ENCODE measurements at places on chromosomes 1 and 21.
A peak's percentile ranks its signal among the peaks of the same experiment; 100 is the strongest.

GRCh38 chr1:221910222-221910621, 168.3 kb upstream of the DUSP10 start:
- no peak for DNase-seq

DNA sequence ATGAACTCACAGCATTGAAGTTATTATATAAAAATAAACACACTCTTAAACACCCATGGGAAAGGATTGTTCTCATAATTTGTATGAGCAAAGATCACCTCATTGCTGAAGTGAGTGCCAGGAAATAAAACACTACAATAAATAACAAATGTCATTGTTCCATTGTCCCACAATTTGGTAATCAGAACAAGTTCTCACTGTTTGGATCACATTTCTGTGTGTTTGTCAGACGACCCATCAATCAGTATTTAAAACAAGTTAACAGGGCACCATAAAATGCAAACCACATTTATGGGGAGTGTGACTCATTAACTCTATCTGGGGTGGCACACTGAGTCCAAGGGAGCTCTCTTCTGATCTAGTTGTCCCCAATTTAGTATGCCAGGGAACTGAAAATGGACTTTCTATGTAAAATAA, 124.5 kb downstream of the PTPRC start:
- DNase-seq = no peak

DNA sequence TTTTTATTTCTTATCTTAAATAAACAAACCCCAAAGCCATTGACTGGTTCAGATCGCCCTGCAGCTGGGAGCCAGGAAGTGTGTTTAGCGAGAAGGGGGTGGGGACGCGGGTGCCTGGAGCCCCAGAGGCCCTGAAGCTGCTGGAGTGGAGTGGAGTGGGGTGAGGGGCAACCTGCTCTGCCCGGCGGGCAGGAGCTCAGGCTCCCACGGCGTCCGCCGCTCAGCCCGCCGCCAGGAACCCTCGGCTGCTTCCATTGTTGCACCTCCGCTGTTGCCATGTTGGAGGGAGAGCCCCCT, 673 bp downstream of the PIK3C2B start:
- DNase-seq = no peak

- no peak for DNase-seq
Observed at GRCh38 chr21:38879912-38880576, 74.3 kb downstream of the ETS2 start.

DNA sequence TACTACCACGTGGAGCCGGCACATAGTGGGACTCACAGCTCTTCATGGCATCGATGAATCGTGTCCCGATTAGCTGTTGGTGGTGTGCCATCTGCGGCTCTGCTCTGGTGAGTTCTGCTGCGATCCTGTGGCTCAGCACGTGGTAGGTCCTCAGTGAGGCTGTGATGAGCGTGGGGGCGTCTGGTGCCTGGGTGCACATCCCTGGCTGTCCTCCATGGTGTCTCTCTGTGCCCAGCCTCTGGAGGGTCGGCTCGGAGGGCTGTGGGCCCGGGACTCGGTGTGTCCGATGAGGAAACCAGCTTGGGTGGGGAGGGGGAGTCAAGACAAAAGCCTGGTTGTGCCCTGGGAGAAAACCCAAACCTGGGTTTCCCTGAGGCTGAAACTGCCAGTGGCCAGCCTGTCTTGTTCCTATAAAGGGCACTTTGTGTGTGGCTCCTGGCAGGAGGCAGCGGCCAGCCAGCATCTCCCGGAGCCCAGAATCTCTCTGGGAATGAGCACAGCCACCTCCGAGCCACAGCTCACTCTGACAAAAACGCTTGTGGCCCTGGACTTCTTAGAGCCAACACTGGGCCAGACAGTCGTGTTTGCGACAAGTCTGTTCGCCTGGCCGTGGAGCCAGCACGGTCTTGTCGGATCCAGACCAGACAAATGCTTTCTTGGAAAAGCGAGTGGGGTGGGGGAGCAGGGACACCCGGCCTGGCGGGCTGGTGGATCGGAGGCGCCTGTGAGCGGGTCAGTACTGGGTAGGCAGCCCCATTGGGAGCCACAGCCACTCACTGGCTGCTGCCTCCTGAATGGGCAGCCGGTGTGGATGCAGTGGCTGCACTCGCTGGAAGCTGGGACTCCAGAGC, 31.8 kb downstream of the SPSB1 start:
- no peak for DNase-seq

- DNase-seq = no peak
Observed at GRCh38 chr1:16924919-16925477, 3.3 kb downstream of the CROCC start.

GRCh38 chr1:51236531-51237350, 668 bp downstream of the RNF11 start:
- peak; percentile 15 for DNase-seq

GRCh38 chr1:11651017-11651416, 3.2 kb downstream of the FBXO2 start:
- no peak for DNase-seq

DNA sequence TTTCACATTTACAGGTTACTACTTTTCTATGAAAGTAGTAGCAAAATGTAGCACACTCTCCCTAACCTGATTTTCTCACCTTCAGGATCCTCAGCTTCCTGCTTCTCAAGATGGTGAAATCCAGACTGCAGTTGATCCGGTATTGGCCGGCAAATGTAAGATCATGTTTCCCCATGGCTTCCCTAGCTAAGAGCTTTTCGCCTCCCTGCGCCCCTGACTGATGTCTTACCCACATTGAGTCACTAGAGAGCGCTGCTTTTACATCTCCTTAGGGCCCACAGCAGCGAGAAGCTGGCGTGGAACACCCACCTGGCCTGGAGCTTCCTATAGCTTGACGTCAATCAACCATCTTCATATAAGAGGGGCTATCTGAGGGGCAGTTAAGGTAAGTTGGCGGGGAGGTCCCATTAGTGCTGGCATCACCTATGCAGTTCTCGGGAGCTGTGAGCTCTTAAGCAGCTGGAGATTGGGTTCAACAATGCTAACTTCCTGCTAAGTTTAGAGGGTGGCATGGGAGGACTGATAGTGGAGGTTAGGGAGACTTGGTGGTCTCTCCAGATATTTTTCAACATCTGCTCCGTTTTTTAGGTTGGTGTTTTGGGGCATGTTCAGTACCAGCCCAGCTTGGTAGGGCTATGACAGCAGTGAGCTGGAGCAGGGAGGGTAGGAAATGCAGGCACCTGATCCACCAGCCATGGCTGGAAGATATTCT, 5.5 kb downstream of the PTPN7 start:
- no peak for DNase-seq

GRCh38 chr21:32779983-32780382, 8.4 kb upstream of the PAXBP1 start:
- no peak for DNase-seq

- DNase-seq = no peak
Observed at GRCh38 chr1:204968951-204969350, 74.1 kb upstream of the CNTN2 start.

- DNase-seq = no peak
Observed at GRCh38 chr1:85495556-85495955, 30.6 kb upstream of the DDAH1 start.

GRCh38 chr1:112887599-112888283, 68.3 kb downstream of the SLC16A1 start:
- DNase-seq = no peak

DNA sequence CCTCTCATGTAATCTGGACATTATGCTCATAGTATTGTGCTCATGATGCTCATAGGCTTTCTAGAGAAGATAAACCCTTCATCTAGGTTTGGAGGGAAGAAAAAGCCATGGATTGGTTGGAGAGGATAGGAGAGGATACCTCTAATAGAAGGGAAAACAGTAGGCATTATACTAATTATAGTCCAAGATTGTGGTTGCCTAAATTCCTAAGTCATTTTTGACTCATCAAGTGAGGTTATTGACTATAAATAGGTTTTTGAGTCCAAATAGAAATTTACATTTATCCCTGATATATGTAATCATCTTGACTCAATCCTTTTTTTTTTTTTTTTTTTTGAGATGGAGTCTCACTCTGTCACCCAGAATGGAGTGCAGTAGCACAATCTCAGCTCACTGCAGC, 5.0 kb downstream of the SYT11 start:
- DNase-seq = no peak

- no peak for DNase-seq
Observed at GRCh38 chr1:61124696-61125095, 42.3 kb downstream of the NFIA start.

All from activated CD4-positive, alpha-beta T cell treated with anti-CD3 and anti-CD28 coated beads, Interleukin-2, amount 50 U/mL, for 24 hours (primary cell).